ENCODE measurements at places on chromosomes 13 and 19.

- DNase-seq: no peak
These were observed 10.8 kb downstream of the NFKBID start for GRCh38 chr19:35889370-35890112.

- no peak for DNase-seq
These were observed 8.8 kb upstream of the SULT2B1 start for GRCh38 chr19:48543121-48543710.

DNA sequence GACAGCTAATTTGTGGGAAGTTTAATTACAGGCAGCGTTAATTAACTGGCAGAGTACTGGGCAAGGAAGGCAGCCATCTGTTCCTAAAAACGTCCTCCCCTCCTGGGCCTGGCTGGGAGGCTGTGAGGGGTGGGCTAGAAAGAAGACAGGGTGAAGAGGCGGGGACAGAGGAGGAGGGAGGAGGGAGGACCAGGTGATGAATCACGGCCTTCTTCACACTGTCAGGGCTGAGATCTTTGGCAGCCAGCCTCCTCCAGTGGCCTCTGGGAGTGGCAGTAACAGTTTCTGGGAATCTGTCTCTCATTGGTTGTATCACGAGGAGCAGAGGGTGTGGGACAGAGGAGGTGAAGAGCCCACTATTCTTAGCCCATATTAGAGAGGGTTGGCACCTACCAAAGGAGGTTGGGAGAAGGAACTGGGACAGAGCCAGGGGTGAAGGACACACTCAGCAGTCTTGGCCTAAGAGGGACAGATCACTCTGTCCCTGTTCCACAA lies 9.6 kb upstream of the ZNRF4 start:
- no peak for DNase-seq

DNA sequence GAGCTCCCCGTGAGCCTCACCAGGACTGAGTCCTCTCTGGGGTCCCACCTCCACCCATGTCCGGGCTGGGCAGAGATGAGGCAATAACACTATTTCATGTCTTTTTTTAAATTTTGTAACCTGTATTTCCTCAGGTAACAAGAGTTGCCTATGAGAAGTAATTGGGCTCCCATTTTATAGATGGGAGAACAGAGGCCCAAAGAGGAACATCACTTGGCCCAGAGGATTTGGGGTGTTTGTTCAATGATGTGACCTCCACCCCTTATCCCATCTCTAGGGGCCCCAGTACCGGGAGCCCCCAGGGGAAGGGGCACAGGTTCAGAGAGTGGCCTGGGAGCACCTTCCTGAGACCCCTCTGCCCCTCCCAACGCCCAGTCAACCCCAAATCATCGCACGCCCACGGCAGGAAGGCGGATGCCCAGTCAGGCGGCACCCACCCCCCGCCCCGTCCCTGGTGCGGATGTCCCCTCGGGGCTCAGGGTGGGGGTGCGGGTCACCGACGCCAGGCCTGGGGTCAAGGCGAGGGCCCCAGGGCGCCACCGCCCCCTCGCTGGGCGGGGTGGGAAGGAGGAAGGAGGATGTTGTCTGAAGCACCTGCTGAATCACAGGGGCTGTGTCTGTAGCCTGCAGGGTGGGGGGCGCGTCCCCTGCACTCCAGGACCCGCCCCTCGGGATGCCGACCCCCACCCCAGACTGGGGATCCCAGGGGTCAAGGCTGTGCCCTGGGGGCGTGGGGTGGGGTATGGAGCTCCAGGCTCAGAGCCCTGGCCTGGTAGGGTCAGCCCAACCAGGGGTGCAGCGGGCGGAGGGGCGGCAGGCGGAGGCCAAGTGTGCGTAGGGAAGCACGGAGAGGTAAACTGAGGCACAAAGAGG lies 9.0 kb upstream of the CIRBP start:
- DNase-seq: no peak

GRCh38 chr19:17136021-17136420 lies 60.4 kb downstream of the MYO9B start:
- DNase-seq: no peak

GRCh38 chr19:54420383-54421168 lies 5.3 kb downstream of the TTYH1 start:
- DNase-seq: no peak

GRCh38 chr13:100724568-100724967 lies 50.0 kb upstream of the TMTC4 start:
- DNase-seq: no peak

- DNase-seq: no peak
These were observed 148.1 kb downstream of the DNAJC15 start for GRCh38 chr13:43171489-43171888.

- DNase-seq: no peak
These were observed at the start of gene CLDND2 for GRCh38 chr19:51368366-51369282. Gene CLDND2, minus strand, starts transcription at chr19:51369003. Its CDS starts 426 bp downstream, at chr19:51368577.

DNA sequence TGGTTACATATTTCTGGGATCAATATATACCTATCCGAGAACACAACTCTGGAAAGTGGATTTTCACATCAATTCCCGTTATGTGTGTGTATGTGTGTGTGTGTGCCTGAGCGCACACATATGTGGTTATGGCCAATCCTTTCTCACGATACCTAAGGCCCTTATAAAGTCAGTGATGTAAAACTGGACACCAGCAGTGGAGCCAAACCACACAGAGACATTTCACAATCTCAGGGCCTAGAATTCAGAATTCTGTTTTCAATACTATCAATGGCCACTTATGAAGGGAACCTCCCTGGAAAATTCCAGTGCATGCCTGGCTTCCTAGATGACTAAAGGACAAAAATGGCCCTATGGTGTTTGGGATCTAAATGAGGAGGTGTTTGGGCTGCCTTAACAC lies 187.3 kb upstream of the UBL3 start:
- no peak for DNase-seq

GRCh38 chr13:109605846-109606245 lies 180.5 kb downstream of the IRS2 start:
- no peak for DNase-seq

DNA sequence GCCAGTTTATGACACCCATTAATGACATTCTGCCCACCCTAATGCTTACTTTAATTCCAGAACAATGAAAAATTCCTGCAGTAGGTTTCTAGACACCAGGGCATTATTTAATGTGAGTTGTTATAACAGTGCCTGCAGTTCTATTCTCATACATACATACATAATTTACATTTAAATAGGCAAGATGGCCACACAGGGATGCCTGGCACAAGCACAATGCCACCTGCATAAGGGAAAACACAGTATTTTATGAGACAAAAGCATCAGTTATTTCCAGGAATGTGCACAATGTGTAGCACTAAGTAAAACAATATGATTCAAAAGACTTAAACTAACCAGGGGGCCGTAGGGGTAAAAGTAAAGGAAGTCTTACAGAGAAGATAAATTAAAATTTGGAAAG lies 243.9 kb upstream of the SPRY2 start:
- no peak for DNase-seq

- no peak for DNase-seq
These were observed 4.5 kb downstream of the ADAT3 start for GRCh38 chr19:1909761-1910080.

- no peak for DNase-seq
These were observed 380.0 kb upstream of the SGCG start for GRCh38 chr13:22800526-22801401.

GRCh38 chr13:94917824-94918223 lies 205.5 kb upstream of the SOX21 start:
- no peak for DNase-seq

- no peak for DNase-seq
These were observed 13.2 kb downstream of the ADGRE3 start for GRCh38 chr19:14661372-14661924.

DNA sequence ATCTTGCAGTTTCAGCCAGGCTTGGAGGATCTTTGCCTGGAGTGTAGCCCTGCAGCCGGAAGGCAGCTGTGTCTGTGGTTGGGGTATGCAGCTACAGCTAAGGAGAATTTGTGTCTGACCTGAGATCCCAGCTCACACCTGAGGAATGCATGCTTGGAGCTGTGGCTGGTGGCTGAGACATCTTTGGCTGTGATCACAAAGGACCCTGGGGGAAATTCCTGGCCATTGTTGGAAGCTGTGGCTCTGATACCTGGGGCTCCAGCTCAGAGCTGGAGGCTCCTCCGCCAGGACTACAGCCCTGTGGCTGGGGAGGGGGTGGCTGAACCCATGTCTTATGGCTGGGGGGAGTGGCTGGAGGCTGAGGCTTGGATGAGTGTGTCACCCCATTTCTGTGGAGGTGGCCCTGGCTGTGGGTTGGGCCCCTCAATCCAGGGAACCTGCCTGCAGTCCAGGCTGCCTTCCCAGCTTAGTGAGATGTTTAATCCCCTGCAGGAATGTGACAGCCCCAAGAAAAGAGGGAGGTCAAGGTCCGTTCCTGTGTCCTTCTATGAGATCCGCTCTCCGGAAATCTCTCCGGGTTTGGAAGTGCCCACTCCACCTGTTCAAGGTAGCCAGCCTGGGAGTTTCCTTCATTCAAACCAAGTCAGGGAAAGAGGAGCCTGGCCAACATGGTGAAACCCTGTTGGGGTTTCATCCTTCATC lies 27.6 kb downstream of the ARHGEF18 start:
- DNase-seq: no peak

- peak; percentile 92 for DNase-seq
These were observed 1.4 kb upstream of the CCDC97 start for GRCh38 chr19:41308450-41309179.
